Stimulated activated CD4-positive, alpha-beta T cell treated with anti-CD3 and anti-CD28 coated beads, Interleukin-2, amount 100 ng/mL, for 48 hours (primary cell): ENCODE measurements at places on chromosomes 13 and 19.

GRCh38 chr13:24505256-24505655, 7.3 kb downstream of the PARP4 start:
- no peak for DNase-seq

- DNase-seq, result no peak
These were observed 767.9 kb upstream of the SLITRK6 start for GRCh38 chr13:86567119-86567518.

DNA sequence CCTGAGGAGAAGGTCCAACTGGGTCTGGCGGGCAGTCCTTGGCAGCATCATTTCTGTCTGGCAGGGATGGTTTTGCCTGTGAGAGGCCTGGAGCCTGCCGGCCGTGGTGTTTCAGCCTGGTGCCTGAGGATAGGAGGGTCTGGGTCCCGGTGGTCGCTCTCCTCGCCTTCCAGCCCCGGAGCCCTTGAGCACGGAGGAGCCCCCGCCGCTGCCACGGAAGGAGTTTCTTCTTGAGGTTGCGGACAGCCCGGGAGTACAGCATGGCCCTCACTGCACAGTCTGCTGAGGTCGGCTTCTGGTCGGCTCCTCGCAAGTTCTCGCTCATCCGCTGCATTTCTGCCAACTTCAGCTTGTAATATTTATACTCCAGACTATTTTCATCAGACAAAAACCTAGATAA, 23.4 kb downstream of the SUGP2 start:
- no peak for DNase-seq

- no peak for DNase-seq
These were observed 15.7 kb downstream of the TYK2 start for GRCh38 chr19:10364644-10365043.

GRCh38 chr13:99391781-99392469, 84.7 kb upstream of the GPR183 start:
- DNase-seq, result no peak

GRCh38 chr13:48542581-48543341, 9.9 kb upstream of the RCBTB2 start:
- no peak for DNase-seq

GRCh38 chr13:77919246-77919920, 752 bp upstream of the EDNRB start:
- DNase-seq, result no peak

DNA sequence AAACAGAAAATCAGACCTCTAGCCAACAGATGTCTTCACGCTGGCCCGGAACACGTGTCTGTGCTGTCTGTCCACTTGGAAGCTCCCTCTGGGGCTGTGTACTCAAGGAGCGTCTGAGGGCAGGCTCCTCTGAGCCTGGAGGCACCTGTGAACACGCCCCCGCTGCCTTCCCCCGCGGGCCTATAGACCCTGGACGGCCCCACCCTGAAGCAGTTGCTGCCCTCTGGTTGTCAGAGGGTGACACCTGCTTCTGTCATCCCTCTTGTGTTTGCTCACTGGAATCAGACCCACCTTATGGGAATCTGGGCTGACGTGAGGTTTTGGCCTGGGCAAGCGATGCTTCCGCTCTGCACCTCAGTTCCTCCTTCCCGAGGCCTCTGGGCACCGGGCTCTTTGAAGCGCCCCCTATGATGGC, 19.2 kb downstream of the EPN1 start:
- no peak for DNase-seq

DNA sequence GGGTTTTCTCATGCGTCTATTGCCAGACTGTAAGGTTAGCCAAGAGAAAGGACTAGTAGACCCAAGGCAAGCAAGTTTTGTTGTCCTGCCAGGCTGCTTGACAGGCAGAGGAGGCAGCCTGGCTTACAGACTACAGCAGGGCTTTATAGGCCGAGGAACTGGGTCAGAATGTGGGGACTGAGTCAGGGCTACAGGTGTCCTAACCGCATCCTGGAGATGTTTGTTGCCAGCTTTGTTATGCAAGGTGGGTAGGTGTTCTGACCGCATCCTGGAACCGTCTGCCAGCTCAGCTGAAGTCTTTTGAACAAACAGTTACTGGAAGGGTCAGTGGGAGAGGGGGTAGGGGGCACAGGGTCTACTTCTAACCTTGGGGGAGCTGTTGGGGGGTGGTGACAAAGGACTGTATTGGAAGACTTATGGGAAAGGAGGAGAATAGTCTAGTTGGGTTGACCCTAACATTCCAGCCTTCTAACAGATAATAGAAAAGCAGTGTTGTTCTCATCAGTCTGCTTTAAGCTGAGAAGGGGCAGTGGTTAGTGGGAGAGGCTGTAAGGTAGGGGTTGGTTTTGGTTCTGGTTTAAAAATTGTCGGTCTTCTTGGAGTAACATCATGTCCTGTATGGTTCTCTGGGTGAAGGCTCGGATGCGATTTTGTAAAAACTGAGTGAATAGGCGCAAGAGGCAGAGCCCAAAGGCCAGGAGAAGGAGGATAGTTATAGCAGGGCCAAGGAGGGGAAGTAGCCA, 913.8 kb upstream of the SLITRK5 start:
- no peak for DNase-seq

GRCh38 chr13:28705461-28706083, 13.2 kb downstream of the SLC46A3 start:
- DNase-seq, result no peak

DNA sequence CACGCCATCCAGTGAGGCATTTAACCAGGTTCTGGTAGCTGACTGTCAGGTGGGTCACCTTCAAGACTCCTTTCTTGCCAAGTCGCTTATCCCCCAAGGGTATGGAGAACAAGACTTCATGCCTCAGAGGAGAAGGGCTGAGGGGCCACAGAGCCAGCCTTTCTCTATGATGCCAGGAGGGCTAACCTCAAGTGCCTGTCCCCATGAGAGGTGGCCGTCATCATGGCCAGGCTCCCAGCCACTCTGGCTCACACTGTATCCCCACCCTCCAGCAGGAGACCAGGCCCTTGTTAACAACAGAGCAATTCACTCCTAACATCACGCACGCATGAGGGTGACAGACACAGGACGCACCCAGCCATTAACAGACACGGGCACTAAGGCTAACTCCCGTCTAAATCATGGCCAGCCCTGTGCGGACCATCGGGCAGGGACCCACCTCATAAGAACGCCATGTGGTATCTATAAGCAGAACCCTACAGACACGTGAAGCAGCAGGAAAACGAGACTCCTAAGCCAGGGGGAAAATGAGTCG, 38.6 kb upstream of the ISYNA1 start:
- no peak for DNase-seq

DNA sequence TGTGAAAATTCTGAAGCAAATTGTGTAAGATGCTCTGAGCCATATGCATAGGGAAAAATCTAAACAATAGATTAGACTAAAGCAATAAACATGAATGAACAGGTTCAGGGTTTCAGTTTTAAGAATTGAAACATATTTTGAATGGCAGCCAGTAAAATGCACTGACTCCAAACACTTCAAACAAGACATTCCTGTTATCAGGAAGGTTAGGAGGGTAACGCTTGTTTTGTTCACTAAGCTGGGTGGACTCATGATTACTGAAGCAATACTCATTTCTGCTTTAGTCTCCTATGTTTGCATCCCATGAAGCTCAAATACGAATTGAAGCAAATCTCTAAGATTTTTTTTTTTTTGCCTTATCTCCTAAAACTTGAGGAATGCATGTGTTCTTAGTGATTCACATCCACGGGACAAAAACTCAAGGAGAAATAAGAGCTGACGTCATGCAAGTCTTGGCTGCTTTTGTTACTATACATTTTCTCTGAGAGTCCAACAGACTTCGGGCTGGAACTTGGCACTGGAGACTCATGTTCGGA, 29.1 kb upstream of the IGFL4 start:
- DNase-seq, result no peak

DNA sequence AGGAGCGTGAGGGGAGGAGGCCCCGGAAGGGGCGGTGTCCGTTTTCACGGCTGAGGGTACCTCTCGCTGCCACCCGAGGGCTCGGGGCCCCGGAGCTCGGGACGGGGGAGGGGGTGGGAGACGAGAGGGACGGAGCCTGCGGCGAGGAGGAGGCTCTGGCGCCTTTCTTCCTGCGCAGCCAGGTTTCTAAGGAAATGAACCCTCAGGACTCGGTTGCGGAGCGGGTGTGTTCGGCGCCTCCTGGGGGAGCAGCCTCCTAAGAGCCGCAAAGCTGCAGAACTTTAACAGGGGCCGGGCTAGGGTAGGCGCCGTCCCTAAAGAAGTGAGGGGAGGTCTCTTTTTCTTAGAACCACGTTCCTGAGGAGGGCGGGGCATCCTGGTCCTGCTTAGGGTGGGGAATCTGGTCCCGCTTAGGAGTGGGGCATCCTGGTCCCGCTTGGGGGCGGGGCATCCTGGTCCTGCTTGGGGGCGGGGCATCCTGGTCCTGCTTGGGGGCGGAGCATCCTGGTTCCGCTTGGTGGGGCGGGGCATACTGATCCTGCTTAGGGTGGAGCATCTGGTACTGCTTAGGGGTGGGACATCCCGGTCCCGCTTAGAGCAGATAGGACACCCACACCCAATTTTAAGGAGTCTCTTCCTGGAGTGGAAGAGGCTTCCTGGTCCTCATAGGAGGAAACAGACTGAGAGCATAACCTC, 6.2 kb downstream of the SYT5 start:
- DNase-seq, result peak; percentile 48

- no peak for DNase-seq
These were observed 10.7 kb downstream of the ERCC5 start for GRCh38 chr13:102856557-102856956.

- DNase-seq, result no peak
These were observed 1073.4 kb downstream of the EFNB2 start for GRCh38 chr13:105462098-105462497.

GRCh38 chr19:45766296-45766868, 2.7 kb downstream of the SIX5 start:
- DNase-seq, result no peak

DNA sequence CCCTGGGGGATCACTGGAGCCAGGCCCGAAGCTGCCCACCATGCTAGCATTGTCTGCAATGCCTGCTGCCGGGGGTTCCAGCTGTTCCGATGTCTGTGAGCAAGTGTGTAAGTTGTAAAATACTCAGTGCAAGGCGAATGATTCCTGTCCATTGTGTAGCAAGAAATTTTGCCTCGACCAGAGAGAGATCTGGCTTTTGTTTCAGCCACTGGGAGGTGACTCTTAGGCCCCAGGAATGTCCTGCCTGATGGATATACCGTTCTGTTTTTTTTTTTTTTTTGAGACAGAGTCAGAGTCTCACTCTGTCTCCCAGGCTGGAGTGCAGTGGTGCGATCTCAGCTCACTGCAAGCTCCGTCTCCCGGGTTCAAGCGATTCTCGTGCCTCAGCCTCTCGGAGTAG, 7.3 kb upstream of the GADD45B start:
- DNase-seq, result no peak

DNA sequence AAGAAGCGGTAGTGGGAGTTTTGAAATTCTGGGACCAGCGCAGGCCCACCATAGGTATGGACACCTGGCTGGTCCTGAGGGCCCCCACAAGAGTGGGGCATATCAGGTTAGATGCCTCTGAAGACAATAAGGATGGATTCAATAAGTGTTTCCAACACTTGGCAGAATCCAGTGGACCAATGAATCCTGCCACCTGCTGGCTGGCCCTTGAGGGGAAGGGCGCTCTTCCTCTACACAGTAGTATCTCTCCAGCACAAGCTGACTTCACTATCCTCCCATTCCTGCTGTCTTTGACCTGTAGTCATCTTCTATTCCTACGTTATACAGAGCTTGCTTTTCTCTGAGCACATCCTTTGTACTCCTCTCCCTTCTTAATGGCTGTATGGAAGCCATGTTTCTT, 199.7 kb upstream of the TSHZ3 start:
- no peak for DNase-seq

DNA sequence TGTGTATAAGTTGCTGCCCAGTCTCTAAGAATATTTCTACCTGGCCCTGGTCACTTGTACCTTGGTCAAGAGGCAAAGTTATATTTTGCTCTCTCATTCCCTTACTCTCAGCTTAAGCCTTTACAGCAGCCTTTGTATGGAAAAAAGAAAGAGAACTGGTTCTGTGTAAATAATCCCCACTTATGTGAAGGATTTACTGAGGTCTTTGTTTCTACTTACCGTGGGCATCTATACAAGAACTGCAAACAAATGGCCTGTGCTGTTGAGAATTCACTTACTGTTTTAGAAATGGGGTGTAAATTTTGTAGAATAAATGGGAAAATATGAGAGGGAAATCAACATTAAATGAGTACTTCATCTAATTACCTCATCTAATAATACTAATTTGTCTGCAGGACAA, 267.4 kb downstream of the PCDH20 start:
- DNase-seq, result no peak

DNA sequence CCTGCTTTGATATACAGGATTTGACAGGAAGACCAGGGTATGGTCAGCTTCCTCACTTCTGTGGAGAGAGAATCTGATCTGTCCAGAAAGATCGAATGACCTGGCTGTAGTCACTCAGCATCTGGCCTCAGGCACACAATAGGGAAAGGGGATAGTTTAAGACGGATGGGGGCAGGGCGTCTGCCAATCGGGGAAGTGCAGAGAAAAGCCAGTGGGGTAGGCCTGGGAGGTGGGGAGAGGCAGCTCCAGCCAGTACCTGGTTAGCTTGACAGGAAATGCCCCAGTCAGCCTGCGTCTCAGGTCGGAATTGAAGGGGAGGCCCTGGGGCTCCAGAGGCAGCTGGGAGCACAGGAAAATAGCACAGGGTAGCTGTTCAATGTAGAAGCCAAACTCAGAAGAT, 12.4 kb downstream of the ZNF444 start:
- DNase-seq, result no peak

DNA sequence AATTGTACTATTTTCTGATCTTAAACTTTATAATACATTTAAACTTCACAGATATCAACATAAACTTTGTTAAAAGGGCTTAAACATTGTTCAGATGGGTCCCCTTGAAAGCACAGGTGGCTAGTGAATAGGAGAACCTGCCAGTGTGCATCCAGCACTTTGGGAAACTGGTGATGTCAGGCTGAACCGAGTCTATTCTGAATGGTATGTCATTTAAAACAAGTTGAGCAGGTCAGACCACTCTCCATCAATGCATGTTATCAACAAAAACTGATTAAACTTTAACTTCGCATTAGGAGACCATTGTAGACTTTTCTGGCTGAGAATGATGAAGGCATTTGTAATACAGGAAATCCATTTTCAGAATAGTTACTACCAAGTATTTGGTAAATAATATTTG, 50.1 kb upstream of the FREM2 start:
- no peak for DNase-seq

DNA sequence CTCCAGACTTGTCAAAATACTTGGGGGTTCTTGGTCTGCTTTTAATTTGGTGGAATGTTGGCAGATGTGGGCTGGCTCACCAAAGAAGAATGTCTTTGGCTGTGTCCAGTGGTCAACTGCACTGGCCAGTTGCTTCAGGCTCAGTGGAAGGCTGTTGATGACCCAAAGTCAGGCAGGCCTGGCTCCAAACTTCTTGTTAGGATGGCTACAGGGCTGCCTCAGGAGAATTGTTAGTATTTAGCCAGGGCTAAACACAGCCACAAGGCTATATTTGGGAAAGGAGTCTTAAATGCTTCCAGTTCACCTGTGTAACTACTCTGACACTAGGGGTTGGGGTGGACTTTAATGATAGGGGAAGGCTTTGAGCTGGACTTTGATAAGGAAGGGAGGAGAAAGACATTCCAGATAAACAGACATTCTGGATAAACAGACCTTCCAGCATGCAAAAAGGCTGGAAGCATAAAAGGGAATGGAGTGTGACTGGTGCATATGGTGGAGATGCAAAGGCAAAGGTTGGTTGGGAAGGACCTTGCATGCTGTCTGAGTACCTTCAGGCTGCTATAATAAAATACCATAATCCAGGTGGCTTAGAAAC, 116.8 kb downstream of the FOXO1 start:
- no peak for DNase-seq
